ENCODE measurements at places on chromosomes 2 and 18. TPM values are rescaled to one million over a fixed set of nuclear protein-coding genes. Genes with fewer than 3 reads are reported as not detected.
A peak's percentile ranks its signal among the peaks of the same experiment; 100 is the strongest.

GRCh38 chr18:77784759-77785379, 535.2 kb downstream of the GALR1 start:
- no peaks in the 10 kb centered on the region for H3K27me3 ChIP-seq
- H3K27ac ChIP-seq, result no peak overlapping the region
- no peak for DNase-seq
- H3K36me3 ChIP-seq, result no peaks in the 10 kb centered on the region
- no peak overlapping the region for H3K4me3 ChIP-seq
- H3K4me1 ChIP-seq, result no peaks in the 10 kb centered on the region

GRCh38 chr2:66580166-66581049, 145.5 kb downstream of the MEIS1 start:
- DNase-seq, result no peak
- H3K36me3 ChIP-seq, result no peaks in the 10 kb centered on the region
- H3K27me3 ChIP-seq, result peaks cover 17% of the 10 kb centered on the region
- H3K27ac ChIP-seq, result no peak overlapping the region
- no peaks in the 10 kb centered on the region for H3K4me1 ChIP-seq
- H3K4me3 ChIP-seq, result no peak overlapping the region

- H3K27me3 ChIP-seq, result no peaks in the 10 kb centered on the region
- H3K4me1 ChIP-seq, result peaks cover 35% of the 10 kb centered on the region
- H3K27ac ChIP-seq, result peak overlapping the region; percentile 93
- peak overlapping the region; percentile 38 for H3K4me3 ChIP-seq
- DNase-seq, result peak; percentile 93
- peaks cover 20% of the 10 kb centered on the region for H3K36me3 ChIP-seq
Observed at GRCh38 chr2:47043142-47043890, 111.8 kb downstream of the STPG4 start.

GRCh38 chr18:59954241-59954640, 54.4 kb downstream of the PMAIP1 start:
- H3K4me3 ChIP-seq, result no peak overlapping the region
- no peaks in the 10 kb centered on the region for H3K27me3 ChIP-seq
- no peak for DNase-seq
- peak overlapping the region; percentile 9 for H3K27ac ChIP-seq
- H3K36me3 ChIP-seq, result no peaks in the 10 kb centered on the region

GRCh38 chr2:165648801-165649200, 145.2 kb downstream of the GALNT3 start:
- no peaks in the 10 kb centered on the region for H3K4me1 ChIP-seq
- no peaks in the 10 kb centered on the region for H3K27me3 ChIP-seq
- no peak for DNase-seq
- no peak overlapping the region for H3K4me3 ChIP-seq

GRCh38 chr2:14634489-14635390, 2.2 kb downstream of the LRATD1 start:
- peak overlapping the region; percentile 34 for H3K27ac ChIP-seq
- H3K4me3 ChIP-seq, result peak overlapping the region; percentile 77
- H3K27me3 ChIP-seq, result peaks cover 28% of the 10 kb centered on the region
- no peaks in the 10 kb centered on the region for H3K4me1 ChIP-seq

- H3K27ac ChIP-seq, result no peak overlapping the region
- DNase-seq, result no peak
Observed at GRCh38 chr2:191756761-191757160, 78.8 kb downstream of the NABP1 start.

GRCh38 chr2:7508296-7508943, 591.2 kb downstream of the RNF144A start:
- peak; percentile 12 for DNase-seq
- H3K27ac ChIP-seq, result no peak overlapping the region
- no peaks in the 10 kb centered on the region for H3K27me3 ChIP-seq
- no peak overlapping the region for H3K4me3 ChIP-seq
- no peaks in the 10 kb centered on the region for H3K36me3 ChIP-seq

- H3K27ac ChIP-seq, result peak overlapping the region; percentile 56
- H3K27me3 ChIP-seq, result no peaks in the 10 kb centered on the region
- peak; percentile 85 for DNase-seq
- peaks cover 39% of the 10 kb centered on the region for H3K4me1 ChIP-seq
- peak overlapping the region; percentile 98 for H3K4me3 ChIP-seq
Observed at GRCh38 chr2:74201596-74201995, 3.2 kb downstream of the MTHFD2 start.

GRCh38 chr18:5066380-5066977, 130.6 kb downstream of the AKAIN1 start:
- no peaks in the 10 kb centered on the region for H3K27me3 ChIP-seq
- no peak overlapping the region for H3K4me3 ChIP-seq
- DNase-seq, result no peak
- no peak overlapping the region for H3K27ac ChIP-seq

- peak; percentile 67 for DNase-seq
- no peak overlapping the region for H3K4me3 ChIP-seq
- H3K36me3 ChIP-seq, result peaks cover 26% of the 10 kb centered on the region
- H3K27ac ChIP-seq, result no peak overlapping the region
- H3K27me3 ChIP-seq, result no peaks in the 10 kb centered on the region
Observed at GRCh38 chr2:237774811-237775553, 23.6 kb upstream of the RBM44 start.

GRCh38 chr18:69626171-69626570, 225.5 kb downstream of the DOK6 start:
- H3K4me1 ChIP-seq, result no peaks in the 10 kb centered on the region
- no peaks in the 10 kb centered on the region for H3K27me3 ChIP-seq
- DNase-seq, result no peak
- no peak overlapping the region for H3K4me3 ChIP-seq
- H3K27ac ChIP-seq, result peak overlapping the region; percentile 14

DNA sequence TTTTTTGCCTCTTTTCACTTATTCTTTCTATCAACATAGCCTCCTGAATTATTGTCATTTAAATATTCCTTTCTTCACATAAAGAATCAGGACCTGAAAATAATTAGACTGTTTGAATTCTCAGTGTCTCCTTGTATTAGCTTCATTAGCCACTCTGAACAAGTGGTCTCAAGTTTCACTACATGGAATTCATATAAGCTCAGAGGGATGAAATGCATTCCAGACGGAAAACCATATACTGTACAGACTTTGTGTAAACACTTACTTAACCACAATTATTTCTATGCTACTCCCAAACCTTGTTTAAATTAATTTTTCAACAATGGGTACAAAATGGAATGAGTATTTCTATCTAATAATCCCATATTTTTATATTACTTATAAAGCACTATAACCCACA, 53.4 kb downstream of the CHN1 start:
- peak; percentile 31 for DNase-seq
- H3K27ac ChIP-seq, result no peak overlapping the region
- no peaks in the 10 kb centered on the region for H3K27me3 ChIP-seq
- no peaks in the 10 kb centered on the region for H3K36me3 ChIP-seq
- peaks cover 11% of the 10 kb centered on the region for H3K4me1 ChIP-seq

- H3K27me3 ChIP-seq, result peaks cover 4% of the 10 kb centered on the region
- H3K4me1 ChIP-seq, result no peaks in the 10 kb centered on the region
- DNase-seq, result no peak
- no peak overlapping the region for H3K4me3 ChIP-seq
- no peaks in the 10 kb centered on the region for H3K36me3 ChIP-seq
Observed at GRCh38 chr2:240301256-240301795, 134.1 kb upstream of the GPC1 start.

GRCh38 chr2:6103949-6104348, 411.8 kb downstream of the SOX11 start:
- H3K27me3 ChIP-seq, result no peaks in the 10 kb centered on the region
- no peak overlapping the region for H3K4me3 ChIP-seq
- no peak overlapping the region for H3K27ac ChIP-seq

Gene FAM237A
- not detected for total RNA-seq

Gene ATP6V1B1
- not detected for total RNA-seq

Gene ENOSF1
- total RNA-seq, result 17.5 TPM

Gene CIB4
- total RNA-seq, result not detected

Measured in GM23248 (cell line).